Activated CD4-positive, alpha-beta T cell treated with anti-CD3 and anti-CD28 coated beads for 4 hours (primary cell): ENCODE measurements at places on chromosomes 5 and 9.

GRCh38 chr9:108167136-108167900, 677.7 kb upstream of the KLF4 start:
- no peak for DNase-seq

DNA sequence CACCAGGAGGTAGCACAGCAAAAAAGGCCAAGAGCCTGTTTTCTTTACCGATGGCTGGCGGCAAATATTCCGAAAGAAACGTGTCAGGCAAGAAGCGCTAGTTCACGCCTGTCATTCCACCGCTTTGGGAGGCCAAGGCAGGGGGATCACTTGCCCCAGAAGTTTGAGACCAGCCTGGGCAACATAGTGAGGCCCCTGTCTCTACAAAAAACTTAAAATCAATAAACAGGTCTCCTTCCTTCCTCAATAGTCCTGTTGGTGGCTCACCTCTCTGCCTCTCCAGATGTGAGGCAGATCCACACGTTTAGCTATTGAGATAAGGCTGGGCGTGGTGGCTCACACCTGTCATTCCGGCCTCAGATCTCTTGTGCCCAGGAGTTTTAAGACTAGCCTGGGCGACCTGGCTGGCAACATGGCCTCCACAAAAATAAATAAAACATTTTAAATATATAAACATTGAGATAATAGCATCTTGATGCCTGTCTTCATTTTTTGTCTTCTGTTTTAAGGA, 1.3 kb upstream of the TMEM250 start:
- no peak for DNase-seq

DNA sequence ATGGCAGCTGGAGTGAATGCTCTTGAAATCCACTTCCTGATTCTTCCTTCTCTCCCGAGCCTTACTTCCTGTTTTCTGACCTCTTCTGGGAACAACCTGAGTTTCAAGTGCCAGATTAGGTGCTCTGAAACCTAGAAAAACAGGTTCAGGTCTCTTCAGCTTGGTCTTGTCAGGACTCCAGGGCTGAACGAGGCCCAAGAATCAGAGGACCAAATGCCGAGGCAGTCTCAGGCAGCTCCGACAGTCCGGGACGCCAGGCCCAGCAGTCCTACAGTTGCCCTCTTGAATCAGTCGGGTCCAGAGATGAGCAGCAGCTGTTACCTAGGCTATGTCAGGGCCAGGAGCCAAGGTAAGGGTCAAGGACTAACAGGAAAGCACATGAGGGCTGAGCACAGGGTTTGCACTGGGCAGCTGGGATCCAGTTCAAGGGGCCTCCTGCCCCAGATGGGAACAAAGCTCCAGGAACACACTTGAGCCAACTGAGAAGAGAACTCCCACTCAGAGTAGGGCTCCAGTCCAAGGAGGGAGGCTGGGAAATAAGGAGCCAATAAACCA, 38.3 kb upstream of the ADRA1B start:
- DNase-seq: no peak

DNA sequence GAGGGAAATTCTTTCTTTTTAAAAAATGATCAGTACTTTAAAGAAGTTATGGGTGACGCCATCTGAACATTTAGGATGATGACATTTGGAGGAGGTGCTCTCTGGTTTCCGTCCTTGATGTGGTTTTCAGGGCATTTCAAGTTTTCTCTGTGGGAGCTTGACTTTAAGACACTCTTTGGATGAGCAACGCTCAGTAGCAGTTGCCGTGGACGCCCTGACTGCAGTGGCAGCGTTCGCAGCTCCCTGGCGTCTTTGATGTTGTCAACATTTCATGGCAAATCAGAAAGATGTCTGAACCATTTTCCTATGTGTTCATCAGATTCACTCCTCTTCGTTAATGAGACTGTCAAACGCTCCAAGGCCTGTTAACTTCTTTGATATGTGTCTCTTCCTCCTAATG, 86.1 kb downstream of the ZNF354C start:
- DNase-seq: peak; percentile 39

GRCh38 chr5:109945097-109945678, 255.5 kb downstream of the MAN2A1 start:
- peak; percentile 12 for DNase-seq

GRCh38 chr5:14859980-14860379, 11.6 kb downstream of the ANKH start:
- no peak for DNase-seq

GRCh38 chr5:172496671-172497371, 42.5 kb upstream of the SH3PXD2B start:
- no peak for DNase-seq

GRCh38 chr9:15146268-15146700, 160.7 kb downstream of the TTC39B start:
- no peak for DNase-seq

DNA sequence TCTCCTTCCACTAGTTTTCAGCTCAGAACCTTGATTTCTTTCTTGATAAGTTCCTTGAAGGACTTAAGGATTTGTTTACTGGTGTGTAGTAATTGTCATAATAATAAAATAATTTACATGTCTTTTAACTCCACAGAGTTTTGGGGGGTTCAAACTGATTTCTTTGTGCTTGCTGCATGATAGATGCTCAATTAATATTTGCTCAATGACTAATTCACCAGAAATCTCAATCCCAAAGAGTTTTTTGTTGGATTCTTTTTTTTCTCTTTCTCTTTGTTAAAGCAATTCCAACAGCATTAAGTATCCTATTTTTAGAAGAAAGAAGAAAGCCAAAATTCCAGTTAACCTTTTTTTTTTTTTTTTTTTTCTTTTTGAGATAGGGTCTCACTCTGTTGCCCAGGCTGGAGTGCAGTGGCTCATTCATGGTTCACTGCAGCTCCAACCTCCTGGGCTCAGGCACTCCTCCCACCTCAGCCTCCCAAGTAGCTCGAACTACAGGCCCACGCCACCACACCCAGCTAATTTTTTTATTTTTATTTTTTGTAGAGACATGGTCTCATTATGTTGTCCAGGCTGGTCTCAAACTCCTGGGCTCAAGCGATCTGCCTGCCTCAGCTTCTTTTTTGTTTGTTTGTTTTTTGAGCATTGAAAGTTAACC, 10.8 kb downstream of the FAF2 start:
- no peak for DNase-seq

- no peak for DNase-seq
Observed at GRCh38 chr5:71873191-71873591, 154.1 kb downstream of the CARTPT start.

- DNase-seq: no peak
Observed at GRCh38 chr5:108093186-108093585, 288.7 kb downstream of the FBXL17 start.

GRCh38 chr9:134611046-134611445, 30.6 kb upstream of the COL5A1 start:
- DNase-seq: no peak
